ENCODE measurements at places on chromosomes 5 and 9. TPM values are rescaled to one million over a fixed set of nuclear protein-coding genes. Genes with fewer than 3 reads are reported as not detected.

The CDC25C gene
- total RNA-seq: 12.0 TPM

The F12 gene
- 23.0 TPM for total RNA-seq

The EFCAB9 gene
- total RNA-seq: not detected

The OR1Q1 gene
- total RNA-seq: not detected

The OMD gene
- not detected for total RNA-seq

The PCDHB8 gene
- 0.25 TPM for total RNA-seq

The TICAM2 gene
- total RNA-seq: 1.4 TPM

The LCN12 gene
- total RNA-seq: 1.9 TPM

The HMMR gene
- total RNA-seq: 31.8 TPM

The SFXN1 gene
- total RNA-seq: 104 TPM

The PRDM9 gene
- not detected for total RNA-seq

The FGD3 gene
- 0.23 TPM for total RNA-seq

The SEPTIN8 gene
- 16.5 TPM for total RNA-seq

The SLC35D2 gene
- total RNA-seq: 14.3 TPM

The SLC23A1 gene
- total RNA-seq: 1.5 TPM

The TRIM36 gene
- 2.4 TPM for total RNA-seq

The SPARC gene
- total RNA-seq: 17.7 TPM

The HTR4 gene
- not detected for total RNA-seq

The CDC20B gene
- total RNA-seq: 0.14 TPM

The ARID3C gene
- 0.10 TPM for total RNA-seq

The SMIM15 gene
- 74.0 TPM for total RNA-seq

The FBP1 gene
- total RNA-seq: not detected

The MYOT gene
- not detected for total RNA-seq

The SOHLH1 gene
- total RNA-seq: not detected

The GPR151 gene
- total RNA-seq: not detected

The GIN1 gene
- total RNA-seq: 4.6 TPM

The GGTA1 gene
- not detected for total RNA-seq

The FYB1 gene
- 17.1 TPM for total RNA-seq

Measured in A549 treated with DMSO at 1 μM for 4 hours (cell line).